Diencephalon (tissue), 1 donor: ENCODE measurements at places on chromosomes 5 and 9. TPM values are rescaled to one million over a fixed set of nuclear protein-coding genes. Genes with fewer than 3 reads are reported as not detected.

Gene FGF18
- total RNA-seq = 0.69 TPM

Gene GLRA1
- total RNA-seq = 5.5 TPM

Gene BAAT
- 0.23 TPM for total RNA-seq

Gene ZNF608
- 91.6 TPM for total RNA-seq

Gene SLC45A2
- total RNA-seq = 0.23 TPM

Gene KIF4B
- 0.46 TPM for total RNA-seq

Gene EQTN
- 1.4 TPM for total RNA-seq

Gene EFNA5
- total RNA-seq = 22.6 TPM

Gene DDX46
- 39.2 TPM for total RNA-seq

Gene TERT
- under 0.01 TPM for total RNA-seq

Gene JAKMIP2
- 55.6 TPM for total RNA-seq

Gene AJM1
- 2.8 TPM for total RNA-seq

Gene NUDT12
- total RNA-seq = 33.0 TPM

Gene PLCXD3
- 23.5 TPM for total RNA-seq

Gene TMOD1
- 5.5 TPM for total RNA-seq

Gene PKD2L2
- total RNA-seq = 0.46 TPM

Gene GCNT4
- 0.92 TPM for total RNA-seq

Gene GPR150
- 0.23 TPM for total RNA-seq

Gene RNF183
- not detected for total RNA-seq

Gene BARHL1
- 0.69 TPM for total RNA-seq

Gene NANS
- 27.2 TPM for total RNA-seq

Gene ADAMTS2
- 6.9 TPM for total RNA-seq

Gene HIGD2A
- 43.4 TPM for total RNA-seq

Gene SPDL1
- 29.8 TPM for total RNA-seq

Gene LHFPL2
- 25.1 TPM for total RNA-seq

Gene TOR4A
- total RNA-seq = 0.92 TPM

Gene PPP2R2B
- 134 TPM for total RNA-seq

Gene RNF208
- 1.8 TPM for total RNA-seq

Gene ICE1
- total RNA-seq = 43.1 TPM

Gene SOWAHA
- total RNA-seq = 9.2 TPM

Gene UNC5A
- total RNA-seq = 7.2 TPM

Gene CYSRT1
- total RNA-seq = 0.92 TPM

Gene OR1Q1
- not detected for total RNA-seq

Gene PCDHGA11
- total RNA-seq = 18.9 TPM

Gene WDR31
- 5.3 TPM for total RNA-seq

Gene FCN1
- total RNA-seq = 1.8 TPM

Gene MRPL22
- 18.9 TPM for total RNA-seq

Gene ROR2
- total RNA-seq = 2.3 TPM

Gene SLC1A3
- total RNA-seq = 418 TPM

Gene ALDH1A1
- 20.8 TPM for total RNA-seq

Gene FCHSD1
- 9.5 TPM for total RNA-seq

Gene ANKRD33B
- 1.8 TPM for total RNA-seq

Gene CKMT2
- total RNA-seq = 4.2 TPM

Gene ANXA2R
- 1.6 TPM for total RNA-seq

Gene PIP5K1B
- total RNA-seq = 7.6 TPM

Gene ARID3C
- total RNA-seq = 0.69 TPM

Gene SLC1A1
- total RNA-seq = 49.6 TPM

Gene FAM151B
- 22.6 TPM for total RNA-seq

Gene TRIM7
- 1.6 TPM for total RNA-seq

Gene POC5
- total RNA-seq = 22.6 TPM

Gene FSD1L
- 103 TPM for total RNA-seq

Gene UGT3A1
- total RNA-seq = not detected

Gene SH3TC2
- 0.92 TPM for total RNA-seq

Gene PIK3R1
- total RNA-seq = 87.4 TPM
